ENCODE measurements at places on chromosomes 7 and 10.

DNA sequence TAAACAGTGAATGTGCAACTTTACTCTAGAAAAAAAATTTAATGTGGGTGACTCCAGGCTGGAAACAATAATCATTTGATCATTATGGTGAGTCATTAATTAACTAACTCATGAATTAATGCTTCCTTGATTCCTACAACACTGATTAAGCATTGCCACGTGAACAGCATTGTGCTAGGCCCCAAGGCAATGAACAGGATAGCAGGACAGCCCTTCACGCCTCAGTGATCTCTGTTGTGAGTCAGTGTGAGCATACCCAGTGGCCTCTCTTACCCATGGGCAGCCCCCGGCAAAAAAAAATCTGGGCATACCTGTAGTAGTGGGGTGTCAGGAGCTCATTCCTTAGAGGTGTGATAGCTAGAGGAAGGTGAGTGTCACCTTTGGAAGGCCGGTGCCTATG lies 76.0 kb downstream of the DENND2A start:
- DNase-seq = no peak

DNA sequence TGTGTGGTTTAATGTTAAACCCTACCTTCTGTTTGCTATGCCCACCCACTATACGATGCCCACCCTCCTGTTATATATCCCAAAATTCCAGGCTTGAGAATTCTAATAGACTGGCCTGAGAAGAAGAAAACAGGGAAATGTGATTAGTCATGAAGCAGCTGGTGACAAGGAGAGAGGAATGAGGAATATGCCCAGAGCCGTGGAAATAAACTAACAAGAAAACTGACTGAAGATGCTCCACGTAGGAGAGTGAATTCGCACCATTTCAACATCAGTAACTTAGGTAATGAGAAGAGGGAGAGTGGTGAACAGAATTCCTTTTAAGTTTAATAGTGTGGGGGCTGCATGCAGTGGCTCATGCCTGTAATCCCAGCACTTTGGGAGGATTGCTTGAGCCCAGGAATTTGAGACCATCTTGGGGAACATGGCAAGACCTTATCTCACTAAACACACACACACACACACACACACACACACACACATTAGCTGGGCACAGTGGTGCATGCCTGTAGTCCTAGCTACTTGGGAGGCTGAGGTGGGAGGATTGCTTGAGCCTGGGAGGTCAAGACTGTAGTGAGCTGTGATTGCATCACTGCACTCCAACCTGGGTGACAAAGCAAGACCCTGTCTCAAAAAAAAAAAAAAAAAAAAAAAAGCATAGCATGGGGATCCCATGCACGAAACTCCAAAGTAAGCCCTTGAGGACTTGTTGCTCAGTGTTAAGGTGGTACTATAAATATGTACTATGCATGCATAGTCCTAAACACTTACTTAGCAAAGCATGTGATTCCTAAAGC lies 16.1 kb upstream of the SYPL1 start:
- no peak for DNase-seq

DNA sequence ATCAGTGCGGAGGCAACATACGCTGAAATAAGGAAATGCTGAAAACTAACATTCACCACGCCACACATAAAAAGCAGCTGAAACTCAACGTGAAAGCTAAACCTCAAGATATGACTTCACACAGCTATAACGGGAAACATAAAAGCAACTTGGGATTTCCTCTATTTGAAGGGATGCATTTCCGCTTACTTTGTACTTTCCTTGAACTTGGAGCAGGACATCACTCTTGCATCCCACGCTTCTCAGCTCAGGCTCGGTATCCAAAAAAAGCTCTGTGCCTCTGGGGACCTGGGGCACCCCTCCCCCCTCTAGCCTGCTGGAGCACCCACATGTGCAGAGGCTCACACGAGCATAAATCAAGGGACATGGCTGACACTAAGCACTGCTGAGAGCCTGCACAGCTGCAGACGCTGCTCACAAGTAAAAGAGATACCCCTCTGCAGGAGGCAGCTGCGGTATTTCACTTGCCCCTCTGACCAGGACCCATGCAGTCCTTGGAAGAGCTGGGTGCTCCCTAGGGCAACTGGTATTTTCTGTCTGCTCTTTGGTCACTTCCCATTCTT lies 34.2 kb downstream of the PARD3 start:
- DNase-seq = no peak

DNA sequence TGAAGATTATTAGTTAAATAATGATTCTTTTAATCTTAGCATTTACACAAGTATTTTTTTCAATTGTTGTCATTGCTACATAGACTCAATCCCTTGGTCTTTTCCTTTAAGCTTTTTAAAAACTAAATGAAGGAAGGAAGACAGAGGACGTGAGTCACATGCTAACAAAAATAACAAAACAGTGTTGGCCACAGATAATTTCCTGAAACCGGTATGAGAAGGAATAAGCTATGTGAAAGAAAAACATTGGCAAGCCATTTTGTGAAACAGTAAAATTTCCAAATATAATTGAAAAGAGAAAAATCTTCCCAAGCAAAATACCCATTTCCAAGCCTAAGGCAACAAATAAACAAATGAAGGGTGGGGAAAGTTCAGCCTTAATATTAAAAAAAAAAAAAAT lies 223.0 kb downstream of the AHR start:
- no peak for DNase-seq

GRCh38 chr7:28684650-28685241 lies 272.4 kb downstream of the CREB5 start:
- DNase-seq = no peak

GRCh38 chr7:86643561-86644281 lies at the start of gene GRM3:
GRM3 (plus strand) TSS chr7:86643909; CDS start chr7:86765146, 121,237 bp downstream.
- DNase-seq = no peak

- DNase-seq = no peak
Measured at GRCh38 chr7:81736091-81736490, 33.8 kb downstream of the HGF start.

- DNase-seq = no peak
Measured at GRCh38 chr7:44281811-44282600, 43.4 kb downstream of the CAMK2B start.

- DNase-seq = no peak
Measured at GRCh38 chr10:101617102-101617823, 29.1 kb downstream of the DPCD start.

DNA sequence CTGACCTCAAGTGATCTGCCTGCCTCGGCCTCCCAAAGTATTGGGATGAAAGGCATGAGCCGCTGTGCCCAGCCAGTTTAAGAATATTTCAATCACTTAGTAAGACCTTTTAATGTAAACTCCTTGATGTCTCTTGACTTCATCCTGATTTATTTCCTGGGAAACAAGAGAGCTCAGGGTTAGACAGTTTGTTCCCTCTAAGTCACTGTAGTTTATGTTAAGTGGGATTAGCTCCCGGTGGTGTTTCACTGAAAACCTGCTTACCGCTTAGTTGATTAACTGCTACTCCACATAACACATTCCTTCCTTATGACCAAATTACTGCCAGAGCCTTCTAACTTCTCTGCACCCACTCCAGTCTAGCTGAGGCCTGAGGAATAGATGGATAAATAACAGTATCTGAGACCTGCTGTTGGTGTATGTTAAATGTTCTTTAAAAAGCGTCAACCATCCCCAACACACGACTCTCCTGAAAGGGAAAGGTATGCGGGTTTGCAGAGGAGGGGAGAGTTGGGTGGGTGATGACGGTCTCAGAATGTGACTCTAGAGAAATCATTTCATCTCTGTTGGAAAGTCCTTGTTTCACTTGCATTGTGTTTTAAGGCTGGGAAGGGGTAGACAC lies 48.7 kb downstream of the CREB3L2 start:
- DNase-seq = no peak

DNA sequence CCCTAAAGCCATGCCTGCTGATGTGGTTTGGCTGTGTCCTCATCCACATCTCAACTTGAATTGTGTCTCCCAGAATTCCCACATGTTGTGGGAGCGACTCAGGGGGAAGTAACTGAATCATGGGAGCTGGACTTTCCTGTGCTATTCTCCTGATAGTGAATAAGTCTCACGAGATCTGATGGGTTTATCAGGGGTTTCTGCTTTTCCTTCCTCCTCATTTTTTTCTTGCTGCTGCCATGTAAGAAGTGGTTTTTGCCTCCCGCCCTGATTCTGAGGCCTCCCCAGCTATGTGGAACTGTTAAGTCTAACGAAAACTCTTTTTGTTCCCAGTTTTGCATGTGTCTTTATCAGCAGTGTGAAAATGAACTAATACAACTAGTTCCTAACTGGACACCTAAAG lies 11.8 kb downstream of the MACROH2A2 start:
- DNase-seq = no peak

GRCh38 chr7:47035522-47035921 lies 546.4 kb downstream of the TNS3 start:
- no peak for DNase-seq

DNA sequence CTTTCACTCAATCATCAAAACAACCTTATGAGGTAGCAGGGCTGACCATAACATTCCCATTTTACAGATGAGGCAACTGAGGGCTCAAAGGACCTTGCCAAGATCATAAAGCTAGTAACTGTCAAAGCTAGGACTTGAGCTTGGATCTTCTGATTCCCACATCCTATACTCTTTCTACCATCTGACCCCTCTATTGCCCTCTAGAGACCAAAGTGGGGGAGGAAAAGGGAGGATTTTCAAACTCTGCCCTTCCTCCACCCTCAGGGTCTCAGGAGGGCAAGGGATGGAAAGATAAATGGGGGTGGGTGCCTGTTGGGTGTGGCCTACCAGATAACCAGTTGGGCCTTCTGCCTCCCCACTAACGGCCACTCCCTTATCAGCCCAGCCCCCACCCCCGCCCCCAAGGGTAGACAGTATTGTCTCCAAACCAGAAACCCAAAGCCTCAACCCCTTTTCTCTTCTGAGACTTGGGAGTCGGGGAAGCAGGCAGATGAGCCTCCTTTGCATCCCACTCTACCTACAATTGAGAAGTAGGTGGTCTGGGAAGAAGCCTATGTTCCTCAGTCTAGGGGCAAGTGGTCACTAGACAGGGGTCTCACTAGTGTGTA lies 7.9 kb downstream of the LDB1 start:
- no peak for DNase-seq

DNA sequence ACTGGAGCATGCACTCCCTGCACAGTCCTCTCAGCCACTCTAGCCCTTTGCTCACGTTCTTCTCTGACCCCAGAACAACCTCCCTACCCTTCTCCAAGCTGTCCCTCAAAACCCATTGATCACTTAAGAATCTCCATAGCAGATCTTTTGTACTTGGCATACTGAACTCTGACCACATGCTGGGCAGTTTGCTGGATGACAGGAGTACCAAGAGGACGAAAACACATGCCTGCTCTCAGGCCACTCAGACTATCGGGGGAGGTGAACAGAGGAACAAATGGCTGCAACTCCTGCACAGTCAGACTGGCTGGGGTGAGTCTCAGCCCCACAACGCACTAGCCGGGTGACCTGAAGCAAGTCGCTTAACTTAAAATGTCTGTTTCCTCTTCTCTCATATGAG lies 52.7 kb downstream of the KCNMA1 start:
- DNase-seq = no peak

DNA sequence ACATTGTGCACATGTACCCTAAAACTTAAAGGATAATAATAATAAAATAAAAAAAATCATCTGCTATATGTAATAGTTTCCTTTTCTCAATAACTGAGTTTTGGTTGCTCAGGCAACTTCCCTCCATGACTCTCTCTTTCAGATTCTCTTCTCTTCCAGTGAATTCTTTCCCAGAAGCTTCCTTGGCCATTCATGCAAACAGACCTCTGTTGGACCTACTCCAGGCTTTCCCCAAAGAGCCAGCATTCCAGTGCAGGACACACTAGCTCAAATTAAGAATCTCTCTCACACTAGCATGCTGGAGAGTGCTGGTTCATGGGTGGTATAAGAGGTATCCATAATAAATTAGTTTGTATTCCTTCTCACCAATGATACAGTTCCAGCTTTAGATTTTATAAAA lies 31.0 kb upstream of the ZEB1 start:
- no peak for DNase-seq

GRCh38 chr10:51031950-51032349 lies 42.3 kb upstream of the PRKG1 start:
- DNase-seq = no peak

DNA sequence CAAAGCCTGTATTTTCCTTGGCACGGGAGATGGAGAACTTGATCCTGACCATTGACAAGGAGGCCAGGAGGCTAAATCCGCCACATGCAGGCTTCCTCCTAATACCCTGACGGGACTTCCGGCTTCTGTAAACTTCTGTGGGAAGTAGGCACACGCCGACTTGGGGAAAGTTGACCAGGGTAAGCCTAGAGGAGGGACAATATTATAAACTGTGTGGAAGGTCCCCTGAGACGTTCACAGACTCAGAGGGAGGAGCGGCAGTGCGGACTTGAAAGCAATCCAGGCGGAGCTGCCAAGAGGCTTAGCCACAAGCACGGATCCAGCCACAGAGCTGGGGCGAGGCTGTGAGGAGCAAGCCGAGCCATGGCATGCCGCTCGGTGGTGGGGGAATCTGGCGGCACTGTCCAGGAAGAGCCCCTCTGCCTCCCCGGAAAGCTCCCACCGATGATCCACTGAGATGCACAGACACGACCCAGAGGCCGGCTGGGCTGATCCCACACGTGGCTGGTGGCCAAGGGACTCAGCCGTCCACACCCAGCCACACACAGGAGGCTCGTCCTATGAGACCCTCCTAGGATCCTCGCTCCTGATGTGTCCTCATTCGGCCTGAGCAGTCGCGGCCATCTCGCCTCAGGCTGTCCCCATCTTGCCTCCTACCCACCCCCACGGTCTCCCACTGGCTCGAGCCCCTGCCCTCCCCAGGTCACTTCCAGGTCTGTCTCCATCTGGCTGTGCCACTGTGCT lies 40.0 kb upstream of the INSIG1 start:
- DNase-seq = no peak

- DNase-seq = no peak
Measured at GRCh38 chr10:124802313-124802675, 675 bp downstream of the ABRAXAS2 start.

DNA sequence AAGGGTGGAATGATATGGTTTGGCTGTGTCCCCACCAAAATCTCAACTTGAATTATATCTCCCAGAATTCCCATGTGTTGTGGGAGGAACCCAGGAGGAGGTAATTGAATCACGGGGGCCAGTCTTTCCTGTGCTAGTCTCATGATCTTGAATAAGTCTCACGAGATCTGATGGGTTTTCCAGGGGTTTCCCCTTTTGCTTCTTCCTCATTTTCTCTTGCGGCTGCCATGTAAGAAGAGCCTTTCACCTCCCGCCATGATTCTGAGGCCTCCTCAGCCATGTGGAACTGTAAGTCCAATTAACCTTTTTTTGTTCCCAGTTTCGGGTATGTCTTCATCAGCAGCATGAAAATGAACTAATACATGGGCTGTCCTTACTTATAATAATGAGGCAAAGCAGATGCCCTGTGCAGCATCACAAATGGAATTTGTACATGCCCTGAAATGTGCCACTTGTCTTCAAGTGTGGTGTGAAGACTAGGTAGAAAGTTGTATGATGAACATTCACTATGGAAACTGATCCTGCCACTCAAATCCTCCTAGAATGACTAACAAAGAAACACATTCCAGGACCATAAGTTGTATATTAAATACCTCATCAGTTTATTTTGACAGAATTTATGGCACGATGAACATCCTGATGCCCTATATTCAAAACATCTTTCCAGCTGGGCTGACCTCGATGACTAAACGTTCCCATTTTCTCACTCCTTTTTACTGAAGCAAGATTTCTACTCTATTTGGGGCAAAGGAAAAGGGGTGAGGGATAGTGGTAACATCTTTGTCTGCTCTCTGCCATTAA lies 122.8 kb upstream of the CTTNBP2 start:
- no peak for DNase-seq
